Daoy (cell line): ENCODE measurements at places on chromosomes 5 and 9. TPM values are rescaled to one million over a fixed set of nuclear protein-coding genes. Genes with fewer than 3 reads are reported as not detected.

GRCh38 chr5:145220481-145220880 lies 614.7 kb downstream of the PRELID2 start:
- DNase-seq, result no peak

FBXO38 gene
- 38.2 and 40.3 TPM in 2 replicates for total RNA-seq

- DNase-seq, result peak; percentile 30
These were observed 202.8 kb downstream of the SPOCK1 start for GRCh38 chr5:137296213-137296781.

DNA sequence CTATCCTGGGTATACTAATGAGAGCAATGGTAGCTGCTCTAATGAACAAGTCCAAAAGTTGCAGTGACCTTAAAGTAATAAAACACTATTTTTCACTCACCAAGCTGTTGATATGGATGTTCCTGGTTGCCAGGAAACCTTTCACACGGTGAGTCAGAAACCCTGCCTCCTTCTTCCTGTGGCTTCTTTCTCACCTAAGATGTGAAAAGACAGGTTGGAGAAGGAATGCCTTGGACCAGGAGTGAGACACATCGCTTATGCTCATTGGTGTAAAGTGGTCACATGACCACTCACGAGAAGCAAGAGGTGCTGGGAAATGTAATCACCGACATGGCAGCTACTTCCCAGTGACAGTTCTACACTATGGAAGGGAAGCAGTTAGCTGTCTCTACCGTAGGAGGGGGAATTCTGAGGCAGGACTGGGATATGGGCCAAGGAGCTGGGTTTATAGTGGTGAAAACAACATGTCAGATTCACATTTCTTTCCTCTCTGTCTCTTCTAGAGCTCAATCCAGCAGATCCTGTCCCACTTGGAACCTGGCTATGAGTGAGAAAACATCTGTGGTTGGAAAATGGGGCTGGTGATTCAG lies 320.4 kb upstream of the KLF4 start:
- DNase-seq, result peak; percentile 67

DNA sequence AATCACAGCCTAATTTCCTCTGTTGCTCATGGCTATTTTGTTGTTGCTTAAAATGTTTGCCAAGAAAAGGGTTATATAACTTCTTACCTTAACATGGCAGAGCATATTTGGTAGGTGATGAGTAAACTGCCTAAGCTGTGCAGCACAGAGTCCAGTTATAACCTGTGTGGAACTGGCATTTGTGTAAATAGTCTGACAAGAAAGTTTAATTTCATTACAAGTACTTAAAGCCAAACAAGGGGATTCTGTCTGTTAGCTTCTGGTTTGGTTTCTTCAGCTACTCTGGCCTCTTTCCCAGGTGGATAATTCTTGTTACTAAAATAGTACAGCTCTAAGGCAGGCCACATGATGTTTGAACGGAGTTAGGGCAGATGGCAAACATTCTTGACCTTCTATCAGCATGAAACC lies 72.2 kb downstream of the PTCD2 start:
- no peak for DNase-seq

- DNase-seq, result no peak
These were observed 8.6 kb downstream of the MORN5 start for GRCh38 chr9:122168356-122168755.

ZFP37 gene
- total RNA-seq, result 3.7 and 7.9 TPM in 2 replicates

- DNase-seq, result no peak
These were observed 42.9 kb downstream of the BNIP1 start for GRCh38 chr5:173187054-173187743.

ARHGEF28 gene
- 0.65 and 3.9 TPM in 2 replicates for total RNA-seq

SPINK5 gene
- total RNA-seq, result not detected in 2 replicates

- DNase-seq, result no peak
These were observed 97.1 kb downstream of the DTWD2 start for GRCh38 chr5:118891252-118891651.

CCDC180 gene
- 1.3 and 1.9 TPM in 2 replicates for total RNA-seq

OGN gene
- not detected in 2 replicates for total RNA-seq

IFNK gene
- total RNA-seq, result not detected in 2 replicates

- peak; percentile 4 for DNase-seq
These were observed 239.7 kb downstream of the MLLT3 start for GRCh38 chr9:20382460-20383071.

DNA sequence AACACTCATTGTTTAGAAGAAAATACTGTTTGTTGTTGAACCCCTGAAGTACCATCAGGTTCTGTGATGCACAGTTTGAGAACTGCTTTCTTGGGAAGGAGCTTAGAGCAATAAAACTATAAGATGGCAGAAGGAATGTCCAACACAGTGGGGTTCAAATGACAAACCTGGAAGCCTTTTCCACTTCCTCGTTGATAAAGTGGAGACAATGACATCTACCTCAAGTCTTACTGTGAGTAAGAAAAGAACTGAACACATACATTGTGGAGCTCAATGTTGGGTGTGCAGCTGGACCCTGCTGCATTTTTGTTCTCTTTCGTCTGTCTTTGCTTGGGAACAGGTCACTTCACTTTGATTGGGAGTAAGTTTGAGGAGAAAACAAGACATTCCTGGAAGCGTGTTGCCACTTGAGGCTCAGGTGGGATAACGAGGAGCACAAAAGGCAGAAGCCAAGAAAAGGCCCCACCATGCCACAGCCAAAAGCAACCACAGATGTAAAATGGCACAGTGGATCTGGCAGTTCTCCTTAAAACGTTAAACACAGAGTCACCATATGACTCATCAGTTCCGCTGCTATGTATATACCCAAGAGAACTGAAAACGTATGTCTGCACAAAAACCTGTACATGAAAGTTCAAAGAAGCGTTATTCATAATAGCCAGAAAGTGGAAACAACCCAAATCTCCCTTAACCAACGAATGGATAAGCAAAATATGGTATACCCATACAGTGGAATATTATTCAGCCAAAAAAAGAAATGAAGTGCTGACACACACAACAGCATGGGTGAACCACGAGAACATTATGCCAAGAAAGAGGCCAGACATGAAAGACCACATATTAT lies 42.9 kb upstream of the SUB1 start:
- peak; percentile 52 for DNase-seq
